Foreskin melanocyte (primary cell): ENCODE measurements at places on chromosomes 7 and 10.
A peak's percentile ranks its signal among the peaks of the same experiment; 100 is the strongest.

DNA sequence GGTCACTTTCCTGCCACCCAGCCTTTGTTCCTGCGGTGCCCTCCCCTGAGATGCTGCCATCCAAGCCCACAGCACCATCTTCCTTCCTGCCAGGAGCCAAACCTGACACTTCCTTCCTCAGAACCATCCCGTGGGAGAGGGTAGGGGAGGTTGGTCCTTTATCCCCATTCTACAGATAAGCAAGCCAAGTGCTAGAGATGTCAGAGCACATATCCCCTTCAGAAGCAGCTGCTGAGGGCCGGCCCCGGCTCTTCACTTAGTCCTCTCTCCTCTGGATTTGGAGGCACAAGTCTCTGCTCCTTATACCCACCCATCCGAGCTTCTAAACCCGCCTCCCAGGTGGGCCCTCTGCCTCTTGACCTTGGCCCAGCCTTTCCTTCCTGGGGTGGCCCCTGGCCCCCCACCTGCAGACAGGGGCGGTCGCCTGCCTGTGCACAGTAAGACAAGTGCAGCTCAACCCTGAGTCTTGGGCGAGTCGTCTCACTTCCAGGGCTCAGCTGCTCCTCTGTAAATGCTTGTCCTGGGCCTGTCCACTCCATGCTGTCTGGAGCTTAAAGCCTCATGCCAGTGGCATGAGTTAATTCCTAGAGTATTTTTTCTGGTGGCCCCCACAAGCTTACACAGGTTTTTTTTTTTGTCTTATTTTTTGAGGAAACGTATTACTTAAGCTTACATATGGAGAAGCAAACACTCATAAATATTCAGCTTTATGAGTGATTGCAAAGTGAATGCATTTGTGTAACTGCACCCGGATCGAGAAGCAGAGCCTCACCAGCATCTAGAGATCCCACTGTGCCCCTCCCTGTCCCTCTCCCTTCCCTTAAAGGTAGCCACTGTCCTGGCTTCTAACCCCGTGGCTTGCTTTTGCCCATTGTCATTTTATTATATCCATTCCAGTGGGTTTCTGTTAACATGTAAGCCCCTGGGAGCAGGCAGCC is 125.1 kb downstream of the CDH23 start:
- no peak for DNase-seq

DNA sequence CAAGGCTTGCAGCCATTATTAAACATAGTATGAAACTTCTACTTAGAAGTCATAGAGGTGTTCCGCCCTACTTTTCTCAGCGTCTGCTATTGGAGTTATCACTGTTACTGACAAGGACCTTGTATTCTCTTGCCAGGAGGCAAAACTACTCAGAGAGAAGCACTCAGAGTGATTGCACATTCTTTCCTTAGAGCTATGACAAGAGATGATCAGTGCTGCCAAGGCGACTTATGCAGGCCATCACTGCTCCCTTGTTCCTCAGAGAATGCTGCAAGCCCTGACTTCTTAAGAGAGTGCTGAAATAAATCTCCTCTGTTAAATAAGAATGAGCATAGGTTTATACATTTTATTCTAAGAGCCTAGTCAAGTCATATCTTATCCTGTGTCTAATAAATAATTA is 534.6 kb upstream of the PHF14 start:
- no peak for DNase-seq

GRCh38 chr7:139523968-139524815 is 707 bp downstream of the CLEC2L start:
- DNase-seq, result no peak

DNA sequence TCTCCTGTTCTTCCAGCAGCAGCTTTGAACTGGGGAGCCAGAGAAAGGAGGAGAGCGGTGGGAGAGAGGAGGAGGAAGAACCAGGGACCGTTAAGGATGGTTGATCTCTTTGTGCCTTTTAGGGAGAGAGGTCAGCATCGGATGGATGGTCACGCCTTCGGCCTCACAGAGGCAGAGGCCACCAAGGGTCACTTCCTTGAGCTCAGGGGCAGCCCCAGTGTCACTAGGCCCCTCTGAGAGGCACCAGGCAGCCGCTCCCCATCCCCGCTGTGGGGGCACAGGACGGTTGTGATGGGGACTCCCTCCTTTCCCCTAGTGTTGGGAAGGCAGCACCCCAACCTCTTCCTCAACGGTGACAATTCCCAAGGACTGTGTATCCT is 121.4 kb downstream of the DNAJB6 start:
- DNase-seq, result no peak

DNA sequence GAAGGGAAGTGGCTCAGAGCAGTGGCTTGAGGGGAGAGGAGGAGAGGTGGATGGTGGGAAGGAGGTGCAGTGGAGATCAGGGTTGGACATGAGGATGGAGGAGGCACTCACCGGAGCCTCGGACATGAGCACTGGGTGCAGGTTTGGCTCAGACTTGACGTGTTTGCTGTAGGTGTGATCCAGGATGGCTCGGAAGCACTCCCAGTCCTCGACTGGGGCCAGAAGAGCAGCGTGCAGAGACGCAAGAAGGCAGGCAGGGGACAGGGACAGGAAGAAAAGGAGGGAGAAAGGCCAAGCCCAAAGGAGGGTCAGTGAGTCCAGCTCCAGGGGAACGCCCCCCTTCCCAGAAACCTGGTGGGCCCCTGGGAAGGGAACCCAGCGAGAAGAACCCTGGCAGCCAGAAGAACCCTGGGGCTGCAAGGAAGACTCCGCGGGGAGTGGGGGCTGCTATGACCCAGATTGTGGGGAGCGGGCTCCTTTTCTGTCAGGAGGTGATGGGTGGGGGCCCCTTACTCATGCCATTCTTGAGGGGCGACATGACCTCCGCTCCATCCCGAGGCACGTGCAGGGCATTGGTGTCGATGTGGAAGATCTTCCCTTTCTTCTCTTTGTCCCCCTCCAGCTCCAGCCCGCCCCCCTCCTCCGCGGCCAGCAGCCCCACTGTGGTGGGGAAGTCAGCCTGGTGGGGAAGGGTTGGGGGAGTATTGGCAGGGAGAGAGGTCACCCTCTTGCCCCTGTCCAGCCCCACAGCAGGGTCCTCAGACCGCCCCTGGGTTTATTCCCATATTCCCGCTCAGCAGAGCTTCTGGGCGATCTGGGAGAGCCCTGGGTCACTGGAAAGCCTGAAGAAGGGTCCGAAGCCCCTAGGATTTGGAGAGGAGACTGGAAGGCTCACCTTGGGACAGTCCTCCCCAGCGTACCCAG is 1.1 kb downstream of the ACTL6B start:
- DNase-seq, result no peak

DNA sequence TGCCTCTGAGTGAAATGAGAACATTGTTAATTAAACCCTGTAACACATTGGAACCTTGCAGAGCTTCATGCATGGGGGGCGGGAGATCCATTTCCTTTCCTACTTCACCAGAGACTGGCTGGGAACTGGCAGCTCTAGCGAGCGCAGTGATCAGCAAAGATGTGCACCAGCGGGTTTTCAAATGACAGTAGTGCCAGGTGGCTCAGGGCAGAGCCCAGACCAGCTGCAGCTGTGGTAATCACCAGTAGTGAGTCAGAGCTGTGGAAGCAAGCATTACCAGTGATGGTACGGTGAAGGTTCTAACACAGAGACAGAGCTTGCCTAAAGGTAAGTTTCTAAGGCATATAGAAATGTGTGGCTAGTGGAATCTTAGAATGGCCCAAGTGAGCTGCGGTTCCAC is 1009.7 kb upstream of the CELF2 start:
- no peak for DNase-seq

DNA sequence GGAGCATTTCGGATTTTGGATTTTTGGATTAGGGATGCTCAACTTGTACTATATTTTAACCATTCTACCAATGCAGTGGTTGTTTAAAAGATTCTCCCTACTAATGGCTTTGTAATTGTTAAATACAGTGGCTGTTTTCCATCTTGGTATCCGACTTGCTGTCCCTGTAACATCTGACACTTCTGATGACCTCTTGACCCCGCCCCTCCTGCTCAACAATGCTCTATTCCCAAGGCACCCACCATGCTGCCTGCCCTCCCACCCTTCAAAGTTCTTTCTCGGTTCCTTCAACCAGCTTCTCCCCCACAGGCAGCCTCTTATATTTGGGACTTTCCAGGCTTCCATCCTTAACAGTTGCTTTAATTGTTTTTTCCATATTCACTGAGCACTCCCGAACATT is 2.0 kb downstream of the PRTFDC1 start:
- DNase-seq, result no peak

GRCh38 chr7:80736371-80737125 is 98.1 kb downstream of the CD36 start:
- DNase-seq, result no peak

- no peak for DNase-seq
These were observed 61.4 kb upstream of the ADRB1 start for GRCh38 chr10:113982296-113982695.

DNA sequence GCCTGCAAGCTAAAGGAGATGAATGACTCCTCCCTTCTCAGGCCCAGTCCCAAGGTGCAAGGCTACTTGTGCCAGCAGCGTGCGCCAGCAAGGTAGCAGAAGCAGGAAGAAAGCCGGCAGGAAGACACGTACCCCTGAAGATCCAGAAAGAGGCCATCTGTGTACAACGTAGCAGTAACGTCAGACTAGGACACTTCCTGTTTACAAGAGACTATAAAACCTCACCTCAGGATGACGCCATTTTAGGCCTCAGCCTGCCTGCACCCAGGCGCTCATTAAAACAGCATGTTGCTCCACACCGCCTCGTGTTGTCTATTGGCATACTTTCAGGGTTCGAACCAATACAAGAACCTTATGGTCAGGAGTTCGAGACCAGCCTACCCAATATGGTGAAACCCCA is 41.4 kb upstream of the SNX10 start:
- DNase-seq, result no peak

GRCh38 chr7:155173905-155174304 is 103.8 kb downstream of the HTR5A start:
- DNase-seq, result no peak

DNA sequence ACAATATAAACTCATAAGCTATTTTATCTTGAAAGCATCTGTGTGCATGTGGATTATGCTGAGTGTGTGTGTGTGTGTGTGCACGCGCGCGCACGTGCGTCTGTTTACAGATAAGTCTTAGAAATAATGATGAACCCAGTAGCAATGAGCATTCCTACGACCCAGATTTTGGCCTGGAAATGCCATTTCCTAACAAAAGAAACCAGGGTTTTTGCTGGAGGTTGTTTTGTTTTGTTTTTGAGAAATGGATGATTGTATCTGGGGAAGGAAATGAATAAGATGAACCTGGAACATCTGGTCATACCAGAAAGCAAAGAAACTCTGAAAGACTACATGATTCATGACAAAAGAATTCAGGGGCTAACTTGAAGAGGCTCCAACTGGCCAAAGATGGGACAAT is 22.1 kb upstream of the LMOD2 start:
- DNase-seq, result no peak

DNA sequence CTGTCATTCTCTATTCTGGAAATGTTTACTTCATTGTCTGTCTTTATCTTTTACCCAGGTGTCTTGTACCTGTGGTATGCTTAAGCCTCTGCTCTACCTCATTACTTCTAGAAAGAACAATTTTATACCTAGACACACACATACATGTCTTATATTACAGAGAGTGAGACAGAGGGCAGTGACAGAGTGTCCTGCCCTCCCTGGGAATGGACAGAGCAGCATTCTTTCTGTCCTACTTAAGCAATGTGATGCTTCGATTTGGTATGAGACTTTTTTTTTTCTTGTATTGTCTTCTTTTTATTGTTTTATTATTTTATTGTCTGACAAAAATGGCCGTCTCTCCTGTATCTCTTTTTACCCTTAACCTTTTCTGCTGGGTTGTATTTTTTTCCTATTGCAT is 286.1 kb downstream of the EXOC4 start:
- DNase-seq, result no peak

DNA sequence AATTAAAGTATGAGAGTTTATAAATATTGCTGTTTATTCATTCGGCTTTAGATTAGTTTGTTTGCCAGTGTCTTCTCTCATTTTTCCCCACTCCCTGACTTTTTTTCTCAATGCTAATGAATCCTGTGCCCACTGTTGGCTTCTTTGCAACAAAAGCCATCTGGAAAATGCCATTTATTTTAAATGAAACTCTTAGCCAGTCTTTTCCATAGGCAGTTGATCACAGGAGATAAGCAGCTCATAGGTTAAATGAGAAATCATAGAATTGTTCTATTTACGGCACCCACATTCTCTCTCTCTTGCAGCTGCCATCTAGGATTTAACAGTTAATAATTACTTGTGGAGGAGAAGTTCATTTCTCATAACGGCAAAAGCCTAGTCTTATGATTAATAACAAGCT is 249.3 kb upstream of the POM121L12 start:
- DNase-seq, result no peak

GRCh38 chr7:155754165-155754564 is 58.1 kb downstream of the SHH start:
- no peak for DNase-seq

- DNase-seq, result no peak
These were observed 16.6 kb downstream of the JAZF1 start for GRCh38 chr7:28163949-28164348.

- DNase-seq, result no peak
These were observed 350.5 kb upstream of the LRRTM3 start for GRCh38 chr10:66575251-66575855.

- no peak for DNase-seq
These were observed 12.4 kb upstream of the CALML3 start for GRCh38 chr10:5512331-5512730.

- DNase-seq, result no peak
These were observed 58.2 kb downstream of the GLRX3 start for GRCh38 chr10:130194194-130194990.

- DNase-seq, result no peak
These were observed 57.4 kb downstream of the MAP3K8 start for GRCh38 chr10:30491204-30491915.

- no peak for DNase-seq
These were observed 1.4 kb upstream of the OSBPL3 start for GRCh38 chr7:24981171-24981951.

- DNase-seq, result peak; percentile 29
These were observed 55.5 kb upstream of the LOXL4 start for GRCh38 chr10:98323221-98324164.

DNA sequence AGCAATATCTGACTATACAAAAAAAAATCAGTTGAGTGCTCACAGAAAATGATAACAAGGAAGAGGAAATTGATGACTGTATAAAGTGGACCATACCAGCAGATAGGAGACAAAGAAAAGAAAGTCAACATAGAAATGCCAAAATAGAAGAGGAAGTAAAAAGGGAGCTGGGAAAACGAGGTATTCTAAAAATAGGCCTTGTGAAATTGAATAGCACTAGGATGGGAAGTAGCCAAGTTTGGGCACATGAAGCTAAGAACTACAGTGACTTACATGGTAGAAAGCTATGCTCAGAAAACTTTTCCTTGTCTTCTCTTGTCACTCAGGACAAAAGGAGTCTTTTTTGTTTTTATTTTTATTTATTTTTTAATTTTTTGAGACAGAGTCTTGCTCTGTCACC is 76.2 kb upstream of the APBB1IP start:
- no peak for DNase-seq

DNA sequence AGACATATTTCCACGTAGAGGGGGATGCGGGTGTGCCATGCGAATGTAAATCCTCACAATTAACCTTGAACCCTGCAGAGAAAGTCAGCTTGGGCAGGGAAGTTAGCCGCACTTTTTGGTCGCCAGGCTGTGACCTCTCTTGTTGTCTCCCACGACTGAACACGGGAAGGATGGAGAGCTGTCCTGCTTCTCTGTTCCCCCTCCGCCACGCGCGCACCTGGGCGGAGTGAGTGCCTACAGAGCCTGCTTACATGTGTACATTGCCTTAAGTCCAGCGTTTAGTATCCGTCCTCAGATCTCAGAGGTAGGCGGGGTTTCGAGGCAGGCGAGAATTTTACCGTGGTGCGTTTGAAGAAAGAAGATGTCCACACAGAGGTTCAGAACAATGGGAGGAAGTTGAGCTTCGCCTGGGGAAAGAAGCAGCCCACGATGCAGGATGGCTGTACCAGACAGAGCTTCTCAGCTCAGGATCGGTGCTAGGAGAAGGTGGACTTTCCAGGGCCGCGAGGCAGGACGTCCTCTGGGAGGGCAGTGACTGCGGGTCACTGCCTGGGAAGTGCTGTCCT is 482 bp upstream of the ERCC6 start:
- no peak for DNase-seq
